ENCODE measurements at places on chromosomes 12 and 14. TPM values are rescaled to one million over a fixed set of nuclear protein-coding genes. Genes with fewer than 3 reads are reported as not detected.
A peak's percentile ranks its signal among the peaks of the same experiment; 100 is the strongest.

Gene MYO1H
- total RNA-seq = not detected

GRCh38 chr12:3473844-3474243 lies 17.2 kb upstream of the PRMT8 start:
- no peaks in the 10 kb centered on the region for H3K27me3 ChIP-seq
- no peak overlapping the region for H3K4me3 ChIP-seq
- H3K36me3 ChIP-seq = no peaks in the 10 kb centered on the region
- no peaks in the 10 kb centered on the region for H3K4me1 ChIP-seq
- no peak for DNase-seq
- H3K27ac ChIP-seq = no peak overlapping the region

Gene COCH
- total RNA-seq = 0.33 TPM

Gene KRT83
- not detected for total RNA-seq

DNA sequence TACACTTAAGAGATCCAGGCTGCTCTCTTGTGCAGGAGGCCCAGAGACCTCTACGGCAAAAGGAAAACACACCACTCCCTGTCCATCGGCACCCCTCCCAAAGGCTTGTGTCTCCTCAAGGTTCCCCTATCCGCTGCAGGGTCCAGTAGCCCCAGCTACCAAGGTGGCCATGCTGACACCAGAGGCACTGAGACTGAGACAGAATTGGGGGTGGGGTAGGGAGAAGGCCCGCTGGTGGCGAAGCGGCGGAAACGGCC lies 590 bp downstream of the DDIT3 start:
- H3K27me3 ChIP-seq = no peaks in the 10 kb centered on the region
- peaks cover 50% of the 10 kb centered on the region for H3K36me3 ChIP-seq
- H3K4me1 ChIP-seq = peaks cover 57% of the 10 kb centered on the region

- no peak for DNase-seq
- no peaks in the 10 kb centered on the region for H3K27me3 ChIP-seq
- H3K36me3 ChIP-seq = no peaks in the 10 kb centered on the region
- no peaks in the 10 kb centered on the region for H3K4me1 ChIP-seq
- no peak overlapping the region for H3K27ac ChIP-seq
Observed at GRCh38 chr12:16119618-16120415, 157.7 kb downstream of the SLC15A5 start.

Gene GPX2
- not detected for total RNA-seq

- no peak overlapping the region for H3K4me3 ChIP-seq
- no peak overlapping the region for H3K27ac ChIP-seq
- no peak for DNase-seq
- no peaks in the 10 kb centered on the region for H3K36me3 ChIP-seq
Observed at GRCh38 chr12:93080994-93081809, 152.1 kb upstream of the EEA1 start.

- no peak for DNase-seq
- peaks cover 18% of the 10 kb centered on the region for H3K36me3 ChIP-seq
- peaks cover 22% of the 10 kb centered on the region for H3K4me1 ChIP-seq
- H3K27ac ChIP-seq = no peak overlapping the region
Observed at GRCh38 chr12:53603196-53603595, 23.0 kb downstream of the ATF7 start.

Gene SIX6
- total RNA-seq = not detected

Gene CEP170B
- total RNA-seq = 3.0 TPM

- no peaks in the 10 kb centered on the region for H3K27me3 ChIP-seq
- peak overlapping the region; percentile 77 for H3K27ac ChIP-seq
- H3K4me3 ChIP-seq = peak overlapping the region; percentile 78
- no peak for DNase-seq
- peaks cover 61% of the 10 kb centered on the region for H3K4me1 ChIP-seq
- peaks cover 35% of the 10 kb centered on the region for H3K36me3 ChIP-seq
Observed at GRCh38 chr12:57753756-57754337, 1.1 kb upstream of the MARCHF9 start.

Gene GPR84
- 0.15 TPM for total RNA-seq

Gene STYK1
- 0.35 TPM for total RNA-seq

DNA sequence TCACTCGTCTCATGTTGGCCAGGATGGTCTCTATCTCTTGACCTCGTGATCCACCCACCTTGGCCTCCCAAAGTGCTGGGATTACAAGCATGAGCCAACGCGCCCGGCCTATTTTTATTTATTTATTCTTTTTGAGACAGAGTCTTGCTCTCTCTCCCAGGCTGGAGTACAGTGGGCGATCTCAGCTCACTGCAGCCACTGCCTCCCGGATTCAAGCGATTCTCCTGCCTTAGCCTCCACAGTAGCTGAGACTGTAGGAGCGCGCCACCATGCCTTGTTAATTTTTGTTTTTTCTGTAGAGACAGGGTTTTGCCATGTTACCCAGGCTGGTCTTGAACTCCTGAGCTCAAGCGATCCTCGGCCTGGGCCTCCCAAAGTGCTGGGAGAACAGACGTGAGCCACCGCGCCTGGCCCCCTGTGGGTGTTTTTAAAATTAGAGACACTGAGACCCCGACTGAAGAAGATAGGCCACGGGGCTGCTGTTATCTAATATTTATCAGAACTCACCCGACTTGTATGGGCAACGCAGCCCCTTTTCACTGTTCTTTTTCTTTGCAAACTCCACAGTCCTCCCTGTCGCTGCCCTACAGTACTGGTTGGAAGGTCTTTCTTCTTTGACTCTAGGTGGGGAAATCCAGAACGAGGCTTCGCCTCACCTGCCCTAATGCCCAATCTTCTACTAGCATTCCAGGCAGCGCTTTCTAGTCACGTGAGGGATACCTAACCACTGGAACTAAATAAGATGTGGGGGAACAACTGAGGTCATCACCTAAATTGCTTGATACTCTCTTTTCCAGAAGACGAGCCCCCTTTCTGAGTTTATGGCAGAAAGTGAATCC lies 1.4 kb upstream of the GABARAPL1 start:
- no peak overlapping the region for H3K4me3 ChIP-seq
- H3K36me3 ChIP-seq = no peaks in the 10 kb centered on the region
- H3K27me3 ChIP-seq = peaks cover 10% of the 10 kb centered on the region
- DNase-seq = no peak
- no peak overlapping the region for H3K27ac ChIP-seq
- H3K4me1 ChIP-seq = peaks cover 30% of the 10 kb centered on the region

GRCh38 chr14:39369029-39369428 lies 63.2 kb downstream of the FBXO33 start:
- no peak overlapping the region for H3K4me3 ChIP-seq
- no peak overlapping the region for H3K27ac ChIP-seq
- peaks cover 24% of the 10 kb centered on the region for H3K36me3 ChIP-seq
- no peak for DNase-seq

DNA sequence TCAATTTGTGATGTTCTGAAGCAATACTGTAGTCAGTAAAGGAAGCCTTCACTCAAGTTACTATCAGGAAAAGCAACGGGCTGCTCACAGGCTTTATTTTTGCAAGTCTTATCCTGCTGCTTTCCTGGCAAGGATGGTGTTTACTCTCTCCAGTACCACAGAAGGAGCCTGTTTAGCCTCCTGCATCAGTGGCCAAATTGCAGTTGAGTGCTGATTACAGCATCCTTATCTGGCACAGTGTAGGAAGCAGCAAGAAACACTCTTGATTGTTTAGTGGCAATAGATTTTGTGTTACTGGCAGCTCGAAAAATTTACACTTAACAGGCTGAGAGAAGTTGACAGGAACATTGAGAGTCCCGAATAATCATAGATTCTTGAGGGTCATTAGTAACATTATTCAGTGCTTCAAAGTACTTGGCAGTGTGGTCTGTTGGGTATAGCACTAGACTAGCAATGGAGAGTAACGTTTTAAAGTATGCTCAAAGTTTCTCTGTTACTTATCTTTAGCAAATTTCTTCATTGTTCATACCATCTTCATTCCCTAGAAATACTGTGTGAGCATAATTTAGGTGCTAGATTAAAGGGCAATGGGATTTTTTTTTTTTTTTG lies 11.7 kb downstream of the TULP3 start:
- H3K36me3 ChIP-seq = no peaks in the 10 kb centered on the region
- no peak for DNase-seq
- no peak overlapping the region for H3K27ac ChIP-seq
- H3K27me3 ChIP-seq = no peaks in the 10 kb centered on the region
- H3K4me3 ChIP-seq = no peak overlapping the region

- no peaks in the 10 kb centered on the region for H3K36me3 ChIP-seq
- no peak overlapping the region for H3K4me3 ChIP-seq
- H3K27ac ChIP-seq = no peak overlapping the region
- H3K27me3 ChIP-seq = peaks cover 10% of the 10 kb centered on the region
Observed at GRCh38 chr12:113700943-113701342, 229.3 kb upstream of the LHX5 start.
